ENCODE measurements at places on chromosomes 6 and 20. TPM values are rescaled to one million over a fixed set of nuclear protein-coding genes. Genes with fewer than 3 reads are reported as not detected.

FAM83D gene
- 4.1 TPM for total RNA-seq

TRIM38 gene
- 4.5 TPM for total RNA-seq

SMLR1 gene
- total RNA-seq = not detected

ECI2 gene
- 43.4 TPM for total RNA-seq

TOX2 gene
- 7.3 TPM for total RNA-seq

LAMA4 gene
- 5.6 TPM for total RNA-seq

FAM50B gene
- 8.7 TPM for total RNA-seq

TMEM244 gene
- not detected for total RNA-seq

MDFI gene
- 99.6 TPM for total RNA-seq

HELZ2 gene
- total RNA-seq = 85.2 TPM

RAB44 gene
- 0.07 TPM for total RNA-seq

CLPSL2 gene
- not detected for total RNA-seq

TPD52L1 gene
- 63.3 TPM for total RNA-seq

GLP1R gene
- total RNA-seq = 0.17 TPM

TGM3 gene
- total RNA-seq = not detected

PNPLA1 gene
- not detected for total RNA-seq

PRDM13 gene
- total RNA-seq = not detected

OR12D3 gene
- not detected for total RNA-seq

PPIL4 gene
- 26.5 TPM for total RNA-seq

CST5 gene
- total RNA-seq = 0.34 TPM

FRK gene
- 2.9 TPM for total RNA-seq

AHCY gene
- 212 TPM for total RNA-seq

PBOV1 gene
- not detected for total RNA-seq

KIF13A gene
- 23.3 TPM for total RNA-seq

HLA-DQB1 gene
- 24.5 TPM for total RNA-seq

OXT gene
- not detected for total RNA-seq

Measured in kidney epithelial cell (primary cell).